EL (cell line): ENCODE measurements at places on chromosomes 2 and 18.

GRCh38 chr18:40738321-40738880 lies 1216.6 kb upstream of the PIK3C3 start:
- DNase-seq: no peak

DNA sequence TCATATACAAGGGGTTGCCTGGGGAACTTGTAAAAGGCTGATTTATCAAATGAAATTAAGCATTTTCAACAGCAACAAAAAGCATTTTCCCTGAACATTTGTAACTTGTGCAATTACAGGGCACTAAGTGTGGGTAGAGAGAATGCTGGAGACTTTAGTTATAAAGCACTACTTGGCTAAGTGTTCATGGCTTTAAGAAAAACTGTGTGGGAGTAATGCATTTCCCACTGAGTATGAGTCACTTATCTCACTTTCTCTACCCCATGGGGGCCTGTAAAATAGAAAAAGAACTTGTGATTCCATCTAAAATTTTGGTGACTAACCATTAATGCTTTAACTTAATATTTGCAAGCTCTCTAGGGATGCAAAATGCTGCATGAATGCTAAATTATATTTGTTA lies 193.4 kb downstream of the CCDC102B start:
- DNase-seq: no peak

GRCh38 chr2:62144689-62145477 lies 51.0 kb upstream of the B3GNT2 start:
- DNase-seq: no peak

DNA sequence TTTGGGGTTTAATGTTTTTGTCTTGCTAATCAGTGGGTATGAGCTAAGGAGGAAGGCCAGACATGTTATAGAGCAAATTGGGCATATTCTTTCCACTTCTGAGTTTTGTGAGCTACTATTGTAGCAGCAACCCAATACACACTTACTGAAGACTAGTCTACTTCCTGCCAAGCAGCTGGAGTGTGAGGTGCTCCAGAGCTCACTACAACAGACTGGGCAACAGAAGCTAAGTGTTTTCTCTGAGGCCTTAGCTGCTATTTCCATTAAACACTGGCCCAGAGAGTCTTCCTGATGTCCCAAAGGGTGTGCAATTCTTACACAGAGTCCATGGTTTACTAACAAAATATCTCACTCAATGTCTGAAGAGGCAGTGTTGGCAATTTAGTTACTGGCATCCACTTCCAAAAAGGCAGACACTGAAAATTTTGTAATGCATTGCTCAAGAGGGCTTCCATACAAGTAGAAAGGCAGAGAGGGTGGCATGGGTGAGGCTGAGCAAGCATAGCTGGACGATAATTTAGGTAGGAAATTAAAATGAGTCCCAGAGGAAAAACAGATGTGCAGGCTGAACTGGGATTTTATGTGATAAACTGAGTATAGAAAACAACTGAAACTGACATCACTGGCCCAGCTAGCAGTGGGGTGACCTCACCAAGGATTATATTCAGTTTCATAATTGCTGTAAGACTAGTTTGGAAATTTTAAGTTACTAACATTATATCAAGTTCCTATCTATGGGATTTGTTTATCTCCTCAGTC lies 68.6 kb downstream of the ZC3H6 start:
- no peak for DNase-seq

GRCh38 chr18:69885841-69886531 lies 61.7 kb downstream of the CD226 start:
- no peak for DNase-seq

GRCh38 chr2:130377491-130377890 lies 21.6 kb downstream of the PTPN18 start:
- DNase-seq: no peak

GRCh38 chr2:100013892-100014677 lies 128.3 kb downstream of the AFF3 start:
- peak; percentile 98 for DNase-seq

DNA sequence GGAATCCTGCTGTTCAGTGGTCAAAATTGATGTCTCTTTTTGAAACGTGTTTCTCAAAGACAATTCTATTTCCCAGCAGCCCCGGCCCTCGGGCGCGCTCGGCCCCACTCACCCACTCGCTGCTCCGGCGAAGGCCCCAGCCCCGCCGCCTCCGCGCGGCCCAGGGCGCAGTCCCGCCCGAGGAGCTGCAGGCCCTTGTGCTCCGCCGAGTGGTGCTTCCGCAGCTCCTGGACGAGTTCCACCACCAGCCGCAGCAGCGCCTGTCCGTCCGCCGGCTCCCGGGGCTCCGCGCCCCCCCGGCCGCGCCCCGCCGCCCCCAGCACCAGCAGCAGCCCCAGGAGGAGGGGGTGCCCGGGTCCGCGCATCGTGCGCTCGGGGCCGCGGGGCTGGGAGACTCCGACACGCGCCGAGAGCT lies 413 bp downstream of the ALKAL2 start:
- no peak for DNase-seq

- DNase-seq: no peak
These were observed 15.1 kb upstream of the NT5C1B start for GRCh38 chr2:18604531-18604885.

DNA sequence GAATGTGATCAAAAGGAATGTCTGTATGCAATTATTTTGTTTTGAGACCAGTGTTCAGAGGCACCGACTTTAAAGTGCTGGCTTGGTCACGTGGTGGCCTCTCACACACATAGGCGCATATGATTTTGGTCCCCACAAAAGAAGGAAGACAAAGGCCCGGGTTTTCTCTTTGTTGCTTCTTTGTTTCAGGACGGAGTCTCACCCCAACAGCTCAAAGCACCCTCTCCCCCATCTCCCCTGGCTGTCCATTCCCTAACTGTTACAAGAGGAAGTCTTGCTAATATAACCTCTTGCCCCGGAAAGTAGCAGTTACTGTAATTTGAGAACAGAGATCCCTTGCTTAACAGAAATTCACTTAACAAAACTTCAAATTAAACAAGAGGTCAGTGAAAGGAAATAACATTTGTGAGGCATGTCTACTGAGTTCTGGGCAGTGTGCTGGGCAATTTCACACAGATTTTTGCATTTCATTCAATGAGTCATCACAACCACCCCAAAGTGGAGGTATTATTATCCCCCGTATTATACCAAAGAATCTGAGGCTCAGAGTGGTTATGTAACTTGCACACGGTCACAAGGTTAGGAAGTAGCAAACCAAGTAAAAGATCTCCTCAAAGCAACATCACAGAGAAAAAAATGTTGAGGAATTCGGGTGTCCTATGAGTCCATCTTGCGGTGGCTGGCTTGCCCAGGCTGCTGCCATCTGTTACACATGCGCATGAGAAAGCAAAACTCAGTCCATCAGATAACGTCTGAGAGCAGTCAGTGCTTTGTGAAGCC lies 75.8 kb downstream of the SDC1 start:
- DNase-seq: peak; percentile 91

GRCh38 chr2:30756051-30756719 lies 51.1 kb downstream of the CAPN13 start:
- peak; percentile 70 for DNase-seq

DNA sequence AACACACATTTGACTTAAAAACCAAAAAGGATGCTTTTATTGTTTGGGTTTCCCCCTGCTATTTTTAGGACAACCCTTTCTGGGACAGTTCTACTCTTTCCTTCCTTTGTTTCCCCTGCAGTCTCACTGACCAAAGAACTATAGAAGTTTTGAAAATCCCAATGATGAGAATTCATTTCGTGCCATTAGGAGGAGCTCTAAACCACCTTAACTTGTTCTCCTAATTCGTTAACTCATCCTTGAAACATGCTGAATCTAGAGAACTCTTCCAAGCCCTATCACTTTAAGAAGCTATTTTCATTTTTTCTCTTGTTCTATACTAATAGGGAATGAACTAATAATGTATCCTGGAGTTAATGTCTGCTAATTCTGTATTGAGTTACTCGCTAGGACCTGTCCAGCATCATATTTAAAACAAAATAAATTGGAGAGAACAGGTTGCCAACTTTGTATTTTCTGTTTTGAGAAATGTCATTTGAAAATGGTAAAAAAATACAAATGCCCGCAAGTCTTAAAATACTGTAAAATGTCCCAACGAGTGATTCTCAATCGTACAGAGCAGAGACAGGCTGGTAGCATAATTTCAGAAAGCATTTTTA lies 62.9 kb downstream of the AFTPH start:
- peak; percentile 48 for DNase-seq

GRCh38 chr2:220134756-220135534 lies 507.5 kb downstream of the SLC4A3 start:
- no peak for DNase-seq

GRCh38 chr18:71707985-71708500 lies 836.1 kb downstream of the CBLN2 start:
- DNase-seq: no peak

GRCh38 chr2:127648321-127648720 lies 2.4 kb downstream of the GPR17 start:
- no peak for DNase-seq

GRCh38 chr18:59005262-59005661 lies 134.4 kb upstream of the SEC11C start:
- peak; percentile 84 for DNase-seq

DNA sequence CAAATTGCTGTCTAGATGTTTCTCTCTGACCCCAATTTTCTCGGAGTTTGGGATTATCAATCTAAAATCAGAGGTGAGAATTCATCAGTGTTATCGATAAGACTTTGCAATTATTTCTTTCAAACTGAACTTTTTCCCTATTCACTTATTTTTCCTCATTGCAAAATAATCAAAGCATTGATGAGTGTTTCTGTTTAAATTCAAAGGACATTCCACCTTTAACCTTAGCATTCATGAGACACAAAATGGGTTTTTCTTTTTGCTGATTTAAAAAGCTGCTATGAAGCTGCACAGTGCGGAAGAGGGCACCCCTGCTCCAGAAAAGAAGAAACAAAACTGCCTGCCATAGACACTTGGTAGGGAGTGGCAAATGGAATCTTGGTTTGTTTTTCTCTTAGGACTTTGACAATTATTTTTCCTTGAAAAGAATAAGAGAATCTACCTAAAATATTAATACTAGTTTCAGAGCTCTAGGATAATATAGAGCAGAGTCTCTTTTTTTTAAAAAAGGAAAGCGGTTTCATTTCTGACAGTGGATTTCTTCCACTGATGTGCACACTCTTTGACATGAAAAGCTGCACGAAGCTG lies 203.4 kb downstream of the TGIF1 start:
- DNase-seq: no peak

DNA sequence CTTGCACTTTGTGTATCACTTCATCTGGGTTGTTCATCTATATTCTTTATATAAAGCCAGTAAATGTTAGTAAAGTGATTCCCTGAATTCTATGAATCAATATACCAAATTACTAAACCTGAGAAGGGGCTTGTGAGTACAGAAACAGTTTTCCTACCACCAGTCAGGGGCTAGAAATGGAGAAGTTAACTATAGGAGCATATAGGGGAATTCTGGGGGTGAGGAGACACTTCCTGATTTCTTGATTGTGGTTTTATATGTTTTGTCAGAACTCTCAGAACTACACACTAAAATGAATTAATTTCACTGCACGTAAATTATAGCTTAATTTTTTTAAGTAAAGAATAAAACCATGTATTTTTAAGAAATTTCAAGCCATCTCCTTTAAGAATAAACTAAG lies 93.7 kb downstream of the SESTD1 start:
- DNase-seq: no peak
